ENCODE measurements at places on chromosomes 1 and 21.

DNA sequence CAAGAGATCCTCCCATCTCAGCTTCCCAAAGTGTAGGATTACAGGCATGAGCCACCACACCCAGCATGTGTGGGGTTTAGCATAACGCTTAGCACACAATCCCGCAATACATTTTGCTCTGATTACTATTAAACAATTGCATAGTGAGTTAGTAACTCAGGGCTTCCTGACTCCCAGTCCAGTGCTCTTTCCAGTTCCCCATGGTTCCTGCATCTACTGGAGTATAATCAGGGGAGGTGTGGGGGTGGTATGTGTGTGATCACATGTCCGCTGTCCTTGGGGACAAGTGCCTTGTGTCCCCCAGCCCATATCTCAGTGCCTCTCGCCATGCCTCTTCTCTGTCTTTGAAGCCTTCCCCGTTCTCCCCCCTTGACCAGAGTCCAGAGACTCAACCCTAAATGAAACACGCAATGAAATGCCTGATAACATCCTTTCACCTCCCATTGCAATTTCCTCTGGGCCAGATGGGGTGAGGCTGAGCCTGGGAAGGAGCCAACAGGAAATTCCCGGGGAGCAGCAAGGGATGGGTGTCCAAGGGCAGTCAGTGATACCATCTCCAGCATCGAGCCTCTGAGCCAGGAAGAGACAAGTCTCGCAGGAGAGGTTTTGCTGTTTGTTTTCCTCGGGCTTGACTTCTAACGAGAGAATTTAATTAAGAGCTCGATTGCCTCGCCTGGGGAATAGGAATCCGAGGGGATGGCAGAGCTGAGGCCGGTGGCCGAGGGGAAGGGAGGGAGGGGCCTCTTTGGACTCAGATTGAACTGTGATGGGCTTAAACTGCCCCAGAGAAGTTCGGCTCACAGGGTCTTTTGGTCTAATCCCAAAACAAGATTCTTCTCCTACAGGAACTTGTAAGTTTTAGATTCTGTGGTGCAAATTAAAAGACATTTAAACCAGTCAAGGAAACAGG lies 7.7 kb upstream of the HTR1D start:
- no peak for DNase-seq

- no peak for DNase-seq
These were observed 77.4 kb downstream of the NPHP4 start for GRCh38 chr1:5914676-5915365.

GRCh38 chr1:931380-932172 lies 7.9 kb downstream of the SAMD11 start:
- DNase-seq: no peak

DNA sequence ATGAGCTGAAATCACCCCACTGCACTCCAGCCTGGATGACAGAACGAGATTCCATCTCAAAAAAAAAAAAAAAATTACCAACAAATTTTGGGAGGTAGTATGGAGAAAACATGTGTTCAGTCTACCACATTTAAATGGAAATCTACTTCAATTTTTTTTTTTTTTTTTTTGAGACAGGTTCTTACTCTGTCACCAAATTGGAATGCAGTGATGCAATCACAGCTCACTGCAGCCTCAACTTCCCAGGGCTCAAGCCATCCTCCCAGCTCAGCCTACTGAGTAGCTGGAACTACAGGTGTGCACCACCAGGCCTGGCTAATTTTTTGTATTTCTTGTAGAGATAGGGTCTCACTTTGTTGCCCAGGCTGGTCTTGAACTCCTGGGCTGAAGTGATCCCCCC lies 82.1 kb downstream of the GFI1 start:
- no peak for DNase-seq

GRCh38 chr1:112172294-112172882 lies 182.9 kb upstream of the KCND3 start:
- no peak for DNase-seq

DNA sequence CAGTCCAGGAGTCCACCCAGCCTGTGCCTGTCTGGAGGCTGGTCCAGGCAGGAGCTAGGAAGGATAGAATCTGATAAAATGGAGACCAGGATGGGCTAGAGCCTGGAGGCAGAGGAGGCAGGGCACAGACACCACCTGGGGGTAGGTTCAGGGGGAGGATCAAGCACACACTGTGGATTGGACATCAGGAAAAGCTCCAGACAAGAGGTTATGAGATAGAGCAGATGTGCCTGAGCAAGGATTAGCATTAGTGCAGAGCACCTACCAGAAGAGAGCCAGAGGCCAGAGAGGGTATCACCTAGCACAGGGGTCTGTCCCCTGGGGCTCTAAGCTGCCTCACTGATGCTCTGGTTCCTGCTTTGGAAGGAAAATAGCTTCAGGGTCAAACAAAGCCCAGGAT lies 216.7 kb upstream of the ZC3H12A start:
- no peak for DNase-seq

- DNase-seq: no peak
These were observed 350.9 kb upstream of the SPAG17 start for GRCh38 chr1:118535901-118536300.

GRCh38 chr1:116075990-116076389 lies 35.2 kb upstream of the MAB21L3 start:
- DNase-seq: no peak

GRCh38 chr1:1665815-1666251 lies 7.0 kb upstream of the CDK11B start:
- DNase-seq: no peak

DNA sequence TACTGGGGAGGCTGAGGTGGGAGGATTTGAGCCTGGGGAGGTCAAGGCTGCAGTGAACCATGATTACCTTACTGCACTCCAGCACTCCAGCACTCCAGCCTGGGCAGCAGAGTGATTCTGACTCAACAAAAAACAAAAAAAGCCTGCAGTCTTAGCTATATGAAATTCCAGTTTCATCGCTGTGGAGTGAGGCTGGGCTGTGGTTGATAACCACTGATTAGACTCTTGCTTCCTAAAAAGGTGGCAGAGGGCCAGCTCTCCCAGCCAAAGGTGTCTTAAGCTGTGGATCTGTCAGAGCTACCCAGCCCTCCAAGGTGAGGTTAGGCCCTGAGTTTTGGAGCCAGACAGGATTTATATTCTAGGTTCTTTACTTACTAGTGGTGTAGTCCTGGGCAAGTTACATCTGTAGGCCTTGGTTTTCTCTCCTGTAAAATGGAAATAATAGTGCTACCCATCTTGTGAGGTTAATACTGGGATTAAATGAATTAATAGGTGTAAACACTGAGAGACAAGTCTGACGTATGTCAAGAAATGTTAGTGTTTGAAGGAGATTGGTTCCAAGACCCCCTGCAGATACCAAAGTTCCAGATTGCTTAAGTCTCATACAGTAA lies 35.9 kb downstream of the TMCC2 start:
- no peak for DNase-seq

DNA sequence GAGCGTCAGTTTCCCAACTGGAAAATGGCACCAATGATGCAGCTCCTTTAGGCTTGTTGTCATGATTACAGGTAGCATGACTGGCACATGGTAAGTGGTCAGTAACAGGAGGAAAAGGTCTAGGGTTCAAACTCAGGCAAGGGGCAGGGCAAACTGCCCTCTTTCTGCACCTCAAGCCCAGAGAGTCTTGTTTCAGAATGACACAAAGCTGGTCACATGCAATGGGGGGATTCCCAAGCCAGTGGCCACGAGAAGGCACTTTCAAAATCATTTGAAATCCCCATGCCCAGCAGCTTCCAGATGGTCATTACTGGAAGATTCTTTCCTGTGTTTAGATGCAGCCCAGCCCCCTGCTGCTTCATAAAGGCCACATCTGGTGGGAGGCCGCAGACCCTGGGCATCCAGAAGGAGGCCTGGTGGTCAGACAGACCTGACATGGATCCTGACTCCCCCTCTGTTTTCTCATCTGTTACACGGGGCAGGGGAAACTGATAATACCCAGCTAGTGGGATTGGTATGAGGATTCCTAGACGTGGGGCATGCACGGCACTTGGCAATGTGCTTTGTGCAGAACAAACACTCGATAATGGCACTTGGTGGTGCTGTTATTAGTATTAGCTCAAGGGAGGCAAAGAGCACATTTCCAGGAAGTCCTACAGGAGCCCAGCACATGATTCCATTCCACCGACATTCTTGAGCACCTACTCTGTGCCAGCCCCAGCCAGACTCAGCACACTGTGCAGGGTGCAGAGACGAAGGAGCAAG lies 6.9 kb upstream of the PLA2G2D start:
- DNase-seq: no peak

DNA sequence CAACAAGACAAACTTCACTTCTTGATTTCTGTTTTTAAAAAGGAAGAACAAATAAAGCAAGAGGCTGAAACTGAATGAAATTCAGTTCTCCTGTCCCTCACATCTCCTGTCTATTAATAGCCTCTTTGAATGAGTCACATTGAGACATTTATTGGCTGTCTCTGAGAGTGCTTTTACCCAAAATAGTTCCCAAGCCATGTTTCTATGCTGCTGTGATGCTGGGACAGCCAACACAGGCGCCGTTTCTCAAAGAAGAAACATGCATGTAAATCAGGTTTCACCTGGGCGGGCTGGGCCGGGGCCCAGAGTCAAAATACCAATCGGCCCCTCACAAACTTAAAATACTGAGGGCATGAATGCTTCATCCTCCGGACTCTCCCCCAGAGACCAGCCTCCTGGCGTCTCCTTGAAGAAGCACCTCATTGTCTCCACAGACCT lies 105.2 kb downstream of the EDEM3 start:
- DNase-seq: no peak

GRCh38 chr1:155003766-155004351 lies 1.3 kb downstream of the ZBTB7B start:
- no peak for DNase-seq

DNA sequence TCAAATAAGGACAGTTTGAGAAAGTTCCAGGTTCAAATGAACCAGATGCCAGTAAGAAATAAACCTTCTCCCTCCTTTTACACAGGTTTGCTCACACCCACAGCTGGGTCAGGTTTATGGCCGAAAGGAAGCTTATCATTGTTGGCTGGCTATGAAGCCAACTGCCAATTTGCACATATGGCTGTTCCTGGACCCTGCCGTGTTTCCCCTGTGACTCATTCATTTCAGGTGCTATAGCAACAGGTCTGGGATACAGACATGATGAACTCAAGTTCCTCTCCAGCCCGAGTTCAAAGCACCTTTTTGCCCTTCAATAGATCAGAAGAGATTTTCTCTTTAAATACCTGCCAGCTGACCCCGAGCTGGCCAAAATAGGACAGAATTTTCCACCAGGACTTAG lies 134.4 kb upstream of the SMYD2 start:
- no peak for DNase-seq

DNA sequence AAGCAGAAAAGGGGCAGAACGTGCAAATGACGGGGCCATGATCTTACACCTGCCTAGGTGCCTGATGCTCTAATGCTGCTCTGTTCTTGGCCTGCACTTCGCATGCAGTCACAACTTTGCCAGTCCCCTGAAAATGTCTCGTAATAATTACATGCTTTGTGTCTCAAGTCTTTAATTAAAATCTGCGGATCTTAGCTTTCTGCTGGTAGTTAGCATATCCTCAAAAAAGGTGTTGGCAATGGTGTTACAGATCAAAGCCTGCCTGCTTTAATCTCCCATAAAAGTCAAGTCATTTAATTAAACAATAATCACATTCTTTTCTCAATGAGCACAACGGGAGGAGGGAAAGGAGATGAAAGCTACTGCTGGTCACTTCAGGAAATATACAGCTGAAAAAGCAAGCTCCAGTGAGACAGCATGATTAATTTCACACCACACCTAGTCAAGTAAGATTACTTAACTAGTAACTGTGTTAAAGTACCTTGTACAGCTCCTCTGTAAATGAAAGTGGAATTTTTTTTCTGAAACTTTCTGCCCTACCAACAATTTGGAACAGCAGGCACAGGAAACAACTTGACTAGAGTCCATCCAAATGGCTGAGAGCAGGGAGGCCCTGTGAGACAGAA lies 45.8 kb downstream of the STX6 start:
- no peak for DNase-seq

All from naive thymus-derived CD4-positive, alpha-beta T cell (primary cell).